ENCODE measurements at places on chromosomes 3 and 15. TPM values are rescaled to one million over a fixed set of nuclear protein-coding genes. Genes with fewer than 3 reads are reported as not detected.

The PROS1 gene
- total RNA-seq: 6.8 TPM

The THSD4 gene
- total RNA-seq: 33.5 TPM

The IQSEC1 gene
- 13.5 TPM for total RNA-seq

The LRRK1 gene
- total RNA-seq: 21.0 TPM

The GOLGA8G gene
- total RNA-seq: not detected

The PLA2G4E gene
- not detected for total RNA-seq

The C3orf85 gene
- total RNA-seq: not detected

The ROBO1 gene
- 11.9 TPM for total RNA-seq

The CCDC80 gene
- 54.4 TPM for total RNA-seq

The SUSD5 gene
- 2.3 TPM for total RNA-seq

The ARHGEF26 gene
- total RNA-seq: 6.7 TPM

The KNG1 gene
- total RNA-seq: not detected

The ARID3B gene
- 3.8 TPM for total RNA-seq

The B3GNT5 gene
- 30.1 TPM for total RNA-seq

The CCRL2 gene
- not detected for total RNA-seq

The RPUSD2 gene
- 15.1 TPM for total RNA-seq

The TGM5 gene
- not detected for total RNA-seq

The CHRNA7 gene
- total RNA-seq: 3.1 TPM

The CTXN2 gene
- total RNA-seq: not detected

The PPM1L gene
- 0.20 TPM for total RNA-seq

The BLOC1S6 gene
- 16.4 TPM for total RNA-seq

The STRIT1 gene
- not detected for total RNA-seq

The HCLS1 gene
- not detected for total RNA-seq

The MIX23 gene
- 49.9 TPM for total RNA-seq

The NOX5 gene
- total RNA-seq: 0.41 TPM

The XCR1 gene
- not detected for total RNA-seq

The ACTC1 gene
- total RNA-seq: 0.27 TPM

The ATG3 gene
- 46.0 TPM for total RNA-seq

The ACTR8 gene
- 15.9 TPM for total RNA-seq

The TP63 gene
- 0.27 TPM for total RNA-seq

The GP5 gene
- not detected for total RNA-seq

The CASR gene
- total RNA-seq: not detected

The RBM15B gene
- total RNA-seq: 22.6 TPM

The KCNMB3 gene
- 2.1 TPM for total RNA-seq
